Upper lobe of right lung (tissue), 1 donor: ENCODE measurements at places on chromosomes 2 and 18. TPM values are rescaled to one million over a fixed set of nuclear protein-coding genes. Genes with fewer than 3 reads are reported as not detected.
A peak's percentile ranks its signal among the peaks of the same experiment; 100 is the strongest.

Gene THSD7B
- 0.14 TPM for total RNA-seq

Gene SCG2
- 0.61 TPM for total RNA-seq

Gene SERPINB3
- total RNA-seq = not detected

Gene SLC25A12
- 11.5 TPM for total RNA-seq

Gene C2orf80
- not detected for total RNA-seq

Gene ATP6V1C2
- not detected for total RNA-seq

Gene CLEC4F
- total RNA-seq = 1.2 TPM

DNA sequence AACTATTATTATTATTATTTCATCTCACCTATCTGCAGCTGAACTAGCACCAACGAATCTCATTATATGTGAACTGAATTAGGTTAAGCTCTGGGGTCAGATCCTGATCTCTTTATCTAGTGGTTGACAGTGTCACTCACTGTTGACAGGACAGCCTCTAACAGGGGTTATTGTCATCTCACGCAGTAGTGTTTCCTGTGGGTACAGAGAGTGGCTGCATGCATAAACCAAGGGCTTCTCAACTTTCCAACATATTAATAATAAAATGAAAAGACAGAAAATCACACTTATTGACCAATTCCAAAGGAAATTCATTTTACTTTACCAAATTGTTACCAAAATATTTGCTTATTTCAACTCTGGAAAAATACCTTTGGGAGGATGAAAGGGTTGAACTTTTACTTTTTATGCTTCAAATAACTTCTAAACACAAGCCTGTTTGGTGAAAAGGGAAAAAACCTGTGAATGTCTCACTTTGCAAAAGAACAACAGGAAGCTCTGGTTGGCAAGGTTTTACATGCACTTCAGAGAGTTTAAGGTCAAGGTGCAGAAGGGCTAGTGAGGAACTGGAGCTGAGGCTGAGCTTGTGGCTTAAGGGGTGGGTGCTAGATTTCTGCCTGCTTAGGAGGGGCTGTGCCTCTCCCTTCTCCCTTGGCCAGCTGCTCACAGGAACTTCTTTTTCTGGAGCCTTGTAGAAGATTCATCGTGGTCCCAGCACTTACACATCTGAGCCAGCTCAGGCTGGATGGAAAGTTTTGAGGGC, 72.6 kb downstream of the CTAGE1 start:
- H3K4me3 ChIP-seq = no peak overlapping the region
- no peak for DNase-seq
- peaks cover 5% of the 10 kb centered on the region for H3K27me3 ChIP-seq
- peaks cover 43% of the 10 kb centered on the region for H3K4me1 ChIP-seq
- peak overlapping the region; percentile 86 for H3K27ac ChIP-seq

DNA sequence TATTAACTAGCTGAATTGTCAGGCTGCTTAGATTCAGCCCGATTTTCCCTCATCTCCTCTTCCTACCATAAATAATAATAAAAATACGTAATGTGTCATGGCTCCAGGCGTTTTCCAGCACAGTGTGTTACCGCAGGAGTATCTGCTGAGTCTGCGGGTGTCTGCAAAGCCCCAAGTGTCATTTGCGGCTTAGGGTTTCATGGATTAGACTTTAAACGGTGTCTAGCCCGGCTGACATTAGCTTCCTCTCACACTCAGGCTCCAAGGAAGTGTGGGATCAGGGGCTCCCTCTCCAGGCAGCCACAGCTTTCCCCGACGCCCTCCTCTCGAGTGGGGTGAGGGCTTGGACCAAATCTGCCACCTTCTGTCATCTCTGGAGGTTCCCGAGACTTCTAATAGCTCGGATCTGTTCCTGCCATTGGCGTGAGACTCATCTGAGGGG, 14.1 kb upstream of the HOXD1 start:
- peaks cover 90% of the 10 kb centered on the region for H3K27me3 ChIP-seq
- H3K27ac ChIP-seq = no peak overlapping the region
- H3K4me3 ChIP-seq = no peak overlapping the region
- no peaks in the 10 kb centered on the region for H3K36me3 ChIP-seq

GRCh38 chr2:239897596-239898235, 127.4 kb downstream of the NDUFA10 start:
- H3K36me3 ChIP-seq = no peaks in the 10 kb centered on the region
- DNase-seq = no peak
- H3K4me3 ChIP-seq = no peak overlapping the region
- H3K27ac ChIP-seq = no peak overlapping the region
- H3K27me3 ChIP-seq = no peaks in the 10 kb centered on the region
- H3K4me1 ChIP-seq = no peaks in the 10 kb centered on the region

- no peak for DNase-seq
- no peak overlapping the region for H3K27ac ChIP-seq
- no peaks in the 10 kb centered on the region for H3K4me1 ChIP-seq
- H3K36me3 ChIP-seq = no peaks in the 10 kb centered on the region
These were observed 31.0 kb downstream of the STEAP3 start for GRCh38 chr2:119254601-119255080.

DNA sequence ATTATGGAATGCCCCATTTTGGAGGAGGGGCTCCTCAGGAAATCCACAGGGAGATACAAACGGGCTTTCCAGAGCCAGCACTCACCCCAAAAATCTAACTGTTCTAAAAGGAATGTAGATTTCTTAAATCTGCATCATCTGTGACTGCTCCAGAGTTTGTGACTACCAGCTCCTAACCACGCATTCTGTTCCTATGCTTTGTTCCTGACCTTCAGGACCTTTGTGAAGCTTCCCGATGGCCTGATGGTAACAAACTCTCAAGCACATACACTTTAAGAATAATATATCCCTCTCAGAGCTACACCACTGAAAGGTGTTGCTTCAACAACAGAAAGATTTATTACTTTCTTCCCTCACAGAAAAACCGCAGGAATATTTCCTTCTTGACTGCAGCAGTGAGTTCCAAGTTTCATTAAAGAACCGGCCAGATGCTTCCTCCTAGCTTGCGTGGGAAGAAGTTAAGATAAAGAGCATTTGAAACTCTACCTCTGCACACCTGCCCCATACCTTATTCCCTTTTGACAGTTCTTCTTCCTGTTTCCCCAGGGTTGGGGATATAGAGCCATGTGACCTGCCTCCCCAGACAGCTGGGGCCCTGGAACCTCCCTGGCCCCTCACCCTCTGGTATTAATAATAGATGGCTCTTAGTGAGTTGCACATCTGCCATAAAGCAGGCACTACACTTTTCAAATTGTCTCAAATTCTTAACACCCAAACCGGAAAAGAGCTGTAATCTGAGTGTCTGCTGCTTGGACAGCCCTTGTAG, 40.2 kb upstream of the EML4 start:
- DNase-seq = no peak
- H3K36me3 ChIP-seq = no peaks in the 10 kb centered on the region
- no peak overlapping the region for H3K4me3 ChIP-seq
- H3K27me3 ChIP-seq = no peaks in the 10 kb centered on the region
- peak overlapping the region; percentile 13 for H3K27ac ChIP-seq

DNA sequence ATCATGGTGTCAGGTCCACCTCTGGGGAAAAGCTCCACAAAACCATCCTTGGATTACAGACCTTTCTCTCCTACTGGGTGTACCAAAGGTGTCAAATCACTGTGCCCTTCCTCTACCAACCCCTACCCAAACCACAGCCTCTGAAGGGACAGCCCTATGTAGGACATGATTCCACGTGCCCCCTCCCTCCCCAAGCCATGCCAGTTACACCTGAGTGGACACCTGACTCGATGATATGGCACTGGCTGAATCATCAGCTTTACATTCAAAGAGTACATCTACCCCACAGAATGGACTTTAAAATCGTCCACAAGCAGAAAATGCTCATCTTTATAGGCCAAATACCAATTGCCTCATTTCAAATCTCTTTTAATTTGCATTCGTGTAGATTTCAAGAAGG, 26.0 kb downstream of the TRABD2A start:
- H3K27ac ChIP-seq = no peak overlapping the region
- no peaks in the 10 kb centered on the region for H3K27me3 ChIP-seq
- H3K4me1 ChIP-seq = no peaks in the 10 kb centered on the region
- no peaks in the 10 kb centered on the region for H3K36me3 ChIP-seq
- DNase-seq = no peak
- no peak overlapping the region for H3K4me3 ChIP-seq

- no peak for DNase-seq
- no peaks in the 10 kb centered on the region for H3K4me1 ChIP-seq
- no peaks in the 10 kb centered on the region for H3K36me3 ChIP-seq
- H3K27ac ChIP-seq = no peak overlapping the region
- no peak overlapping the region for H3K4me3 ChIP-seq
- no peaks in the 10 kb centered on the region for H3K27me3 ChIP-seq
These were observed 122.4 kb downstream of the HIBCH start for GRCh38 chr2:190197143-190197720.

DNA sequence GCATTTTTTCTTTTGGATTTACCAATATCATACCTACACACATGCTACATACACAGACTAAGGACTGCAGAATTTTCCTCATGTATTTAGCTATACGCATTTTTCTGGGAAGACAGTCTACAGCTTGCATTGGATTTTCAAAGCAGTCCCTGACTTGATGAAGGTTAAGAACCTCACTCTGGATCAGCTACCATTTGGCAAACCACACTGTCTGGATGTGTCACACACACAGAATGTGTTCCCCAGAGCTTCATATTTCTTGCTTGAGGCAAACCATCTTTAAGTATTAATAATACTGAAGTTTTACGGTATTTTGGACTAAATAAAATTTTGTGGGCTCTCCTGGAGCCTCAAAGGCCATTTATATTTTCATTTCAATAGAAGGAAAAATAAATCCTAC, 102.3 kb downstream of the TCF4 start:
- no peaks in the 10 kb centered on the region for H3K27me3 ChIP-seq
- no peak overlapping the region for H3K27ac ChIP-seq
- no peak for DNase-seq
- H3K4me1 ChIP-seq = peaks cover 4% of the 10 kb centered on the region
- no peaks in the 10 kb centered on the region for H3K36me3 ChIP-seq
- H3K4me3 ChIP-seq = no peak overlapping the region

- no peak overlapping the region for H3K27ac ChIP-seq
- no peaks in the 10 kb centered on the region for H3K4me1 ChIP-seq
- DNase-seq = no peak
- H3K36me3 ChIP-seq = no peaks in the 10 kb centered on the region
These were observed 63.2 kb downstream of the LYPD6 start for GRCh38 chr2:149393614-149394013.

GRCh38 chr2:171436307-171436706, 2.3 kb downstream of the DCAF17 start:
- no peak overlapping the region for H3K4me3 ChIP-seq
- no peak overlapping the region for H3K27ac ChIP-seq
- H3K36me3 ChIP-seq = peaks cover 43% of the 10 kb centered on the region
- no peaks in the 10 kb centered on the region for H3K27me3 ChIP-seq
- DNase-seq = no peak

GRCh38 chr18:49879271-49879580, 65.9 kb upstream of the ACAA2 start:
- no peak overlapping the region for H3K27ac ChIP-seq
- no peak overlapping the region for H3K4me3 ChIP-seq
- H3K4me1 ChIP-seq = no peaks in the 10 kb centered on the region

DNA sequence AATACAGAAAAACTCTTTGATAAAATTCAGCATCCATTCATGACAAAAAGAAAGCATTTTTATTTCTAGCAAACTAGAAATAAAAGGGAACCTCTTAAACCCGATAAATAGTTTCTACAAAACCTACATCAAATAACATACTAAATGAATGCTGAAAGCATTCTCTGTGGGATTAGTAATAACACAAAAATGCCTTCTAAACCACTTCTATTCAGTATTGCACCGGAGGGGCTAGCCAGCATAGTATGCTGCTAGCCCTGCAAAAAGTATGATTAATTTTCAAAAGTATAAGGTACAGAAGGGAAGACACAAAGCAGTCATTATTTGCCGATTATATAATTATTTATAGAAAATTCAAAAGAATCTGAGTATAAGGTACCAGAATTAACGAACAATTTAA, 145.2 kb downstream of the DTNB start:
- H3K4me3 ChIP-seq = no peak overlapping the region
- no peaks in the 10 kb centered on the region for H3K27me3 ChIP-seq
- no peaks in the 10 kb centered on the region for H3K4me1 ChIP-seq
- no peak for DNase-seq
- H3K27ac ChIP-seq = no peak overlapping the region

DNA sequence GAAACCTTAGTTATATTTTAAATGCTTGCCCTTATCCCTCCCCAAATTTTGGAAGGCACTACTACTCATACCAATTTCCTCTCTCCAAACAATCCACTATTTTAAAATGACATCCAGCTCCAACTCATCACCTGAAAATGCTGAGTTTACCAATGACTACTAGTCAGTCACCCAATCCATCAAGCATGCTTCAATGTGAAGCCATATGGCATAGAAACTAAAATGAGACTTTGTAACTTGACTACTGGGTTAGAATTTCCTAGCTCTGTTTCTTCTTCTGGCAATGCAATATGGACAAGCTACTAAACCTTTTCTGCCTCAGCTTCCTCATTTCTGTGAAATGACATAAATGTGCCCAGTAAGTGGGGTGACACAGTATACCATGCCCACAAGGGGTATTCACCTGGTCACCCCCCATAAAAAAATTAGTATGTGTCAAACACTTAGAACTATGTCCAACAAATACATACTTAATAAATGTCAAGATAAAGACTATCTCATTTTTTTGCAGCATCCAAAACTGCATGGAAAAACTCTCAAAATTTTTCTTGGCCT, 10.0 kb upstream of the STPG4 start:
- H3K36me3 ChIP-seq = peaks cover 79% of the 10 kb centered on the region
- no peak for DNase-seq
- H3K4me3 ChIP-seq = no peak overlapping the region
- no peak overlapping the region for H3K27ac ChIP-seq
- no peaks in the 10 kb centered on the region for H3K27me3 ChIP-seq

GRCh38 chr2:156031121-156031520, 301.4 kb downstream of the NR4A2 start:
- H3K27me3 ChIP-seq = no peaks in the 10 kb centered on the region
- no peaks in the 10 kb centered on the region for H3K36me3 ChIP-seq
- no peak for DNase-seq
- H3K4me1 ChIP-seq = no peaks in the 10 kb centered on the region

DNA sequence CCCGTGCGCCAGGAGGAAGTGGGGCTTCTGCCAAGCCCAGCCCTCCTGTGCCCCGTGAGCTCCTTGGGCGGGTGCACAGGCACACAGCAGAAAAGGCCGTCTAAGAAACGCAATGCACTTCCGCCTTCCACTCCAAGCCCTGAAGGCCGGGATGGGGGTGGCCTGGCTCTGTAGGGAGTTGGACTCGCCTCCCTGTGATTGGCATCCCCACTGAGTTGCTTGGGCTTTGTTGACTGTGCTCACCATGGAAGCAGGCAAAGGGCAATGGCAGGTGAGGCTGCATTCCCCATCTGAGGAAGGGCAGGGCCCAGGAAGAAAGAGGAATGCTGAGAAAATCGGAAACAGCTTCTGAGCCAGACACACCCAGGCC, 66.8 kb downstream of the CRACDL start:
- H3K4me1 ChIP-seq = peaks cover 5% of the 10 kb centered on the region
- peak overlapping the region; percentile 88 for H3K27ac ChIP-seq
- H3K27me3 ChIP-seq = no peaks in the 10 kb centered on the region
- peak overlapping the region; percentile 32 for H3K4me3 ChIP-seq

GRCh38 chr18:7205346-7205745, 25.5 kb upstream of the LRRC30 start:
- H3K4me3 ChIP-seq = no peak overlapping the region
- no peaks in the 10 kb centered on the region for H3K27me3 ChIP-seq
- H3K36me3 ChIP-seq = no peaks in the 10 kb centered on the region
- peaks cover 7% of the 10 kb centered on the region for H3K4me1 ChIP-seq
- no peak for DNase-seq
- H3K27ac ChIP-seq = no peak overlapping the region

GRCh38 chr18:44569391-44570055, 111.2 kb upstream of the SETBP1 start:
- no peaks in the 10 kb centered on the region for H3K27me3 ChIP-seq
- no peaks in the 10 kb centered on the region for H3K4me1 ChIP-seq
- no peaks in the 10 kb centered on the region for H3K36me3 ChIP-seq
- H3K27ac ChIP-seq = no peak overlapping the region
